Activated naive CD4-positive, alpha-beta T cell treated with Interleukin-2 at 50 U/mL for 16 hours (primary cell): ENCODE measurements at places on chromosomes 16 and 17.

DNA sequence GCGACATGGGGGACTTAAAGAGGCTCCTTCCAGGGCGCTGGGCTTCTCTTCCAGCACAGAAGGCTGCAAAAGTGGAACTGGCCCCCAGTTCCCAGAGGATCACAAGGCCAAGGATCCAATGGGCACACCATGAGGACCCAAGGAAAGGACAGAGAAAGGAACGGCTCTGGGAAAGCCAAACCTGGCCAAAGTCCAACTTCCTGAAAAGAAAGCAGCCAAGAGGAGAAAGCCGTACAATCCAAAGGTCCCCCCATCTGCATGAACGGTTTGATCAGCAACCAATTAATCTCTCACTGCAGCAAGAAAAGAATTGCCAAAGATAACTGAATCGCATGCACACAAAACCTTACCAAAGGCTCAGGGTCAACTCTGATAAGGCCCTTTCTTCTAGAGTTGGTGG, 19.8 kb upstream of the ICAM2 start:
- DNase-seq, result no peak

DNA sequence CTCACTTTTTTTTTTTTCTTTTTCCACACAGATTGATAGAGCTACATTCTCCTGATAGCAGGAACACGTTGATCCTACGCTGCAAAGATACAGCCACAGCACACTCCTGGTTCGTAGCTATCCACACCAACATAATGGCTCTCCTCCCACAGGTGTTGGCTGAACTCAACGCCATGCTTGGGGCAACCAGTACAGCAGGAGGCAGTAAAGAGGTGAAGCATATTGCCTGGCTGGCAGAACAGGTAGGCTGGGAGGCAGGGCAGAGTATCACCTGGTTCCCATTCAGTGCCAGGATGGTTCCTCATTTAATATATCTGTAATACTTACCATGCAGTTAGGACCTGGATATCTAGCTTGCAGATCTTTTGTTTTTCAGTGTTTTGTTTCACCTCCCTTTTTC, 51.1 kb upstream of the VPS4A start:
- DNase-seq, result no peak

DNA sequence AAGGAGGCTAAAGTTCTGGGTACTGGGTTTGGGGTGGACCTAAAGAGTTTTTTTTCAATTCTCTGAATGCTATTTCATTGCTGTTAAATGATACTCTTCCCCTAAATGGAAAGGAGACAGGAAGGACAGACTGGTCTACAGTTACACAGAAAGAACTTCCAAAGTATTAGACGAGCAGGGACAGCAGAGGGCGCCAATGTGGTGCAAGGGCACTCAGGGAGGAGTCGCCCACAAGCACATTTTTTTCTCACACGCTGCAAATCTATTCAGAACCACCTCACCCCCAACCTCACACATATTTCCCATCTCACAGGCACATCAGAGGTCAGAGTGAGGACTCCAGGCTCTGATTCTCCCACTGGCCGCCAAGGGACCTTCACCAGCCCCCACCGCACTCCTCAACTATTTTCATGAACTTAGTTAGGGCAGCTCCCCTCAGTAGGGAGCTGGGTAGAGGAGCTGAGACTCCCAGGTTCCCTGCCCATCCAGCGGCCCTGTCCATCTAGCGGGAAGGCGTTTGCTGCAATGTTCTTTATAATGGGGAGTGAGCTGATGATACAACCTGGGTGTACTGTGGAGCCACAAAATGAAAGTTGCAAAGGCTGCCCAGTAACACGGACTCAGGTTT, 6.8 kb upstream of the CA4 start:
- peak; percentile 81 for DNase-seq

DNA sequence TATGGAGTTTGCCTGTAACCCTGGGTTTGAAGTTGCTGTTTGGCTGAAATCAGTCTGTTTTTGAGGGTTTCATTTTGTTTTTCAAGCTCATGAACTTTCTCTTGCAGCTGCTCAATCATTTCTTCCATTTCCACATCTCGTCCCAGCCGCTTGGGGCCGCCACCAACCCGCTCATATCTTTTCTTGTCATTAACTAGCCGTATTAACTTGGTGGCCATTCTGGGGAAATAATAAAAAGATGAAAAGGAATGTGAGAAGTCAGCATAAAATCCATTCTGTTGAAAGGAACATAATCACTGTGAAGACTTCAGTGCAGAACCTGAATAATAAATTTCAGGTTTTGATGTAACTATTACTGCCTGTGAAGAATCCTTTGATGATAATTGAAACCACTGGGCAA, 11.5 kb downstream of the RPGRIP1L start:
- DNase-seq, result no peak

GRCh38 chr16:54000361-54000760, 286.2 kb downstream of the IRX3 start:
- DNase-seq, result no peak

- peak; percentile 86 for DNase-seq
Measured at GRCh38 chr16:57576429-57576870, 34.0 kb downstream of the ADGRG5 start.

GRCh38 chr16:9308850-9309249, 217.4 kb downstream of the HAPSTR1 start:
- DNase-seq, result no peak

DNA sequence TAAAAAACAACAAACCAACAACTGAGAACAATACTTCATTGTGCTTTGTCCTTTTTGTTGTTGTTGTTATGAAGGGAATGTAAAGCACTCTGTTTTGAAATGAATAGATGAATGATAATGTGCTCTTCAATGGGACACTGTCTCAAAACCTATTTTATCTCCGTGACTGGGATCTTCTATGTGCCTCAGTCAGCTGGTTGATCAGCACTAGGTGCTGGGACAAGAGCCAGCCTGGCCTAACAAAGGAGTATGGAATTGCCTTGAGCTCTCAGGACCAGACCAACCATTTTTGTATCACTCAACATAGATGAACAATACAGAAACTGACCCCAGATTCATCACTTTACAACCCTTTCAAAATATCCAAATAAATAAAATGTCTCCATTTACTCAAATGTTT, 440.2 kb downstream of the KCNJ2 start:
- no peak for DNase-seq

DNA sequence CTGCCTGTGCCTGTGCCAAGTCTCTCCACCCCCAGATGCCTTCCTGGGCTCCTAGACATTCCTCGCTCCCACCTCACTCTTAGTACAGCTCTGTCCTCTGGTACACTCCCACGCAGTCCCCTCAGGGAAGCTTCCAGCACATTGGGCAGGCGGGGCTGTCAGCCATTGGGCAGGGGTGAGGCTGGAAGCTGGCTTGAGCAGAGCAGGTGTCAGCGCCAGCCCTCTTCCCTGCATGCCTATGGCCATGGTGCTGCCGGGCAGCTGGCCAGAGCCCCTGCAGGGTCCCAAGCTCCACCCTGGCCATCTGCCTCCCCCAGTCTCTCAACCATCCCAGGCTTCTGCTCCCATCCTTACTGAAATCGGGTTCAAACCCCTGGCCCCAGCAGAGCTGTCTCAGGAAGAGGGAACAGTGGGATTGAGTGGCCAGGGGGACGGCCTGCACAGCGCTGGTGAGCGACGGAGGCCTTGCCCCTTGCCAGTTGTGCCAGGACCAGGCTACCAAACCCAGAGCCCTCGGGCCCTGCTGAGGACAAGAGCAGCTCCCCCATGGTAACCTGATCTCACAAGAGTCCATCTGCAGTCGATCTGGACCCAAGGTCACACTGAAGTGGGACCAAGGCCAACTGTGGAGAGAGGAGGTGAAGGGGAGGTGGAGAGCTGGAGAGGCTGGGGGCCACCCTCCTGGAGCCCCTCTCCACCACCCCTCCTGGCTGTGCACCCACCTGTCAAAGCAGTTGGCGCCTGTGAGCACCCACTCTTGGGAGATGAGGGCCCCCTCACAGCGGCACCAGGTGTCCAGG, 2.4 kb upstream of the B9D1 start:
- no peak for DNase-seq

DNA sequence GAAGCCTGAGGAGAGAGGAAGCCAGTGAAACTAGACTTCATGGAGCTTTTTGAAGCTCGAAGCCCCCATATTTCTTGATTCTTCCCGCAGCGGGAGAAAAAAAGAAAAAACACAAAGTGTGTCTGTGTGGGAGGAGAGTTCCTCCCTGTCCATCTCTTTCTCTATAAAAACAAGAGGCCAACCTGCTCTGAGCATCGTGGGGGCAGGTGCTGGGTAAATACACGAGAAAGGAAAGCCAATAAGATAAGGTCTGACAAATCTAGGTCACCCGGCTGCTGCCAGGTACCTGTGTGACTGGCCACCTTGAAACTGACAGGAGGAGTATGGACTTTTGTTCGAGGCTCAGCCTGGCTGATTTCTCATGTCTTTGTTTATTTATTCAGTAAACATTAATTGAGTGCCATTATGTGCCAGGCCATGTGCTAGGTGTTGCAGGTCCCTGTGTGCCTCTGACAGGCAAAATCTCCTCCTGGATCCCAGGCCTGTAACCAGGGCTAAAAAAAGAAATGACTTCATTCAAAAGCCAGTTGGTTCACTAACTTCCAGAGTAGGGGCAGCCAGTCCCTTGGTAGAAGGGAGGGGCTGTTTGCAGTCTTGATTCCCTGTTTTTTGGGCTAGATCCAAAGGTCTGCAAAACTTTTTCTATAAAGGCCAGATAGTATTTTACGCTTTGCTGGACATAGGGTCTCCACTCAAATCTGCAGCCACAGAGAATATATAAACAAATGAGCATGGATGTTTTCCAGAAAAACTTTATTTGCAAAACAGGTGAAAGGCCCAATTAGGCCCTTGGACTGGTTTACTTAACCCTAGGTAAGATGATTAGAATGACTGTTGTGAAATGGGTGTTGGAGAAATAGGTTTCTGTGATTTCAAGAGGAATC, 35.6 kb downstream of the YPEL2 start:
- DNase-seq, result no peak

DNA sequence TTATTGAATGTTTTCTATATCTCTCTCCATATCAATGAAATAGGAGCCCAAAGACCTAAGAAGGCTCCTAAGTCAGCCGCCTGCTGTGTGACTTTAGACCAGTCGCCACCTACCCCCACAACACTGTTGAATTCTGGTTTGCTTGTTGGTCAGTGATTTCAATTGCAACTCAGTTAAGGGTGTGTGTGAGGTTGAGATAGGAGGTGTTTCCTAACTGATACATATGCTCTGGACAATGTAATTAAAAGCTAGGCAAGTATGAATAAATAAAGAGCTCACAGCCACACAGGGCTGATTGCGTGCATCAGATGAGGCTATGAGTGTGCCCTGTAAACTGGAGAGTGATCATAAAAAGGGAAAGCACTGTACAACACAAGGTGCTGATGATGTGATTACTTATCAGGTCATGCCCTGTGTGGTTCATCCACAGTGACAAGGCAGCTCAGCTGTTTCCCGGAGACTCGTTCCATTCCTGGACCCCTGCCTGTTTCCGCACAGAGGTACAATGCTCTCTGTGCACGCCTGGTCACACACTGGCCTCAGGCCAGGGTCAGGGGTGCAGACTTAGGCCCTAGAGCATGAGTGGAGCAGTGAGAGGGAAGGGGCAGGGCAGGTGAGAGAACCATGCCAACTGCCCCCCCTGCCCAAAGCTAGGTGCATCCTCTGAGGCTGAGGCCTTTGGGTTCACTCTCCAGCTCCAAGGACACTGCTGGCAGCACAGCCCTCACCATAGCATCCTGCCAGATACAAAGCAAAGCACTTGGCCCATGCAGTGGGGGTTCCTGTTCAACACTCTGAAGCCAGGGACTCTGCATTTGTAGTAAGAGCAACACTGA, 3.3 kb upstream of the KRT35 start:
- DNase-seq, result no peak

- no peak for DNase-seq
Measured at GRCh38 chr16:58324792-58325191, 30.0 kb upstream of the PRSS54 start.

DNA sequence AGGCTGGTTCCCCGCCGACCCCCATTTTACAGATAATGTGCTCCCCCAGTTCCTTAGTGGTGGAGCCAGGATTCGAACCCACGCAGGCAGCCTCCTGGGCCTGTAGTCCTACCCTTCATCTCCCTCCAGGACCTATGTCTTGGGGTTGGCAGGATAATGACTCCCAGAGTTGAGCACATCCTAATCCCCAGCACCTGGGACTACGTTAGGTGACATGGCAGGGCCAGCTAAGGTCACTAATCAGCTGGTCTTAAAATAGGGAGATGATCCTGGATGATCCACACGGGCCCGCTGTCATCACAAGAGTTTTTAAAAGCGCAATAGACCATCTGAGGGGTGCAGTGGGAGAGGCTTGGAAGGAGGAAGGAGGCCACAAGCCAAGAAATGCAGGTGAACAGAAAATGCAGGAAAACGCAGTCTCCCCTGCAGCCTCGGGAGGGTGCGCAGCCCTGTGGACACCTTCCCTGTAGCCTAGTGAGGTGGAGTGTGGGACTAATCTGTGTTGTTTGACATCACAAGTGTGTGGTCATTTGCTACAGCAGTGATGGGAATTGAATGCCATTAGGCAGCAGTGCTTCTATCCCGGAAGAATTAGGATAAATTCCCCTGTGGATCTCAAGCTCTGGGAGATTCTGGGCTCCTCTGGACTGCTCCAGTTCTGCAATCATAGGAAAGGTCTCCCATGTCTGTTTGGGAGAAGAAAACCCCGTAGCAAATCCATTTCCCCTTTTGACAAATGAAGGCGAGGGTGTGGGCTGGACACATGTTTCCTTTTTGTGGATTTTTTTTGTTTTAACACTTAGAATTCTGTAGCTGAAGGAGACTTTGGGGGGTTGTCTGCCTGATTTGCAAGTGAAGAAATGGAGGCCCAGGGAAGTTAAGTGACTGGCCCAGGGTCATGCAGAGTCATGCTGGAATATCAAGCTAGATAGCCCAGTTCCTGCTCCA, 297.7 kb downstream of the SEC14L1 start:
- DNase-seq, result no peak

GRCh38 chr17:27543464-27543856, 87.2 kb downstream of the KSR1 start:
- DNase-seq, result no peak

DNA sequence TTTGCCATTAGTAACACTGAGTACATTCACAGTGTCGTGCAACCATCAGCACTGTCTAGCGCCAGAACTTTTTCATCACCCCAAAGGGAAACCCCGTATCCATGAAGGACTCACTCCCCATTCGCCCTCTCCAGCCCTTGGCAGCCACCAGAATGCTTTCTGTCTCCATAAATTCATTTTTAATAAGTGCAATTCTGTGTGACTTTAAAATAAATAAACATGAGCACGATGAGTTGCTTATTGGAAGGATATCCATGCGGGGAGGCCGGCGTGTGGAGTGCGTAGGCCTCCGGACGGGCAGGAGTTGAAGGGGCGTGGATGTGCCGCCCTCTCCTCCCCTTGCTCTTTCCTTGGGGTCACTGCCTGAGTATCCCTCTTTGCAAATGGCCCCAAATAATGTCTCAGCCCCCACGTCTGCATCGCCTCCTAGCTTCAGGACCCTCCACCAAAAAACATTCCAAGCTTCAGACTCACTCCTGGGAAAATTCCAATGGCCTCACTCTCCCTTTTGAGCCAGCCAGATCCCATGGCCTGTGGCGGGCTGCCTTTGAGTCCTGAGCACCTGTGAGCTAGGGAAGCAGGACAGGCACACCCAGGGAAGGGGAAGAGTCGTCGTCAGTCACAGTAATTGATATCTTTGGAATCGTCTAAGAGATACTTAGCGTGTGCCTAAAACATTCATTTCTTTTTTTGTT, 306.3 kb downstream of the SEC14L1 start:
- DNase-seq, result no peak

GRCh38 chr17:46273541-46274236, 21.2 kb upstream of the LRRC37A start:
- no peak for DNase-seq

- no peak for DNase-seq
Measured at GRCh38 chr17:65637786-65638185, 76.3 kb upstream of the AXIN2 start.

GRCh38 chr17:56936697-56937322, 23.0 kb upstream of the TRIM25 start:
- DNase-seq, result no peak
